ENCODE measurements at places on chromosomes 4 and X.

- DNase-seq = no peak
Measured at GRCh38 chr4:110137829-110138228, 60.6 kb downstream of the ELOVL6 start.

DNA sequence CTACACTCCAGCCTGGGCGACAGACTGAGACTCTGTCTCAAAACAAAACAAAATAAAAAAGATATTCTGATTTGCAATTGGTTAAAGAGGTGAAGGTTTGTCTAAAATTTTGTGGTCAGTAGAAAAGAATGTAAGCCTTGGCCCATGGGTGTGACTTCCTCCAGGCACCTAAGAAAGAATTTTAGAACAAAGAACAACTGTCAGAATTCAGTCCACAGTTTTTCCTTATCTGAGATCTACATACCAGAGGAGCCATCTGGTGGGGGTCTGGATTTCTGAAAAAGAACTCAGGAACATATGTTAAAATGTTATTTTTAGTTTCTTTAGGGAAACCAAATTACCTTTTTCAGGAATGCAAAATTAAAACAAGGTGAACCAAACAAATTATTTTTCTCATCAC is 434.1 kb downstream of the ANKRD50 start:
- no peak for DNase-seq

DNA sequence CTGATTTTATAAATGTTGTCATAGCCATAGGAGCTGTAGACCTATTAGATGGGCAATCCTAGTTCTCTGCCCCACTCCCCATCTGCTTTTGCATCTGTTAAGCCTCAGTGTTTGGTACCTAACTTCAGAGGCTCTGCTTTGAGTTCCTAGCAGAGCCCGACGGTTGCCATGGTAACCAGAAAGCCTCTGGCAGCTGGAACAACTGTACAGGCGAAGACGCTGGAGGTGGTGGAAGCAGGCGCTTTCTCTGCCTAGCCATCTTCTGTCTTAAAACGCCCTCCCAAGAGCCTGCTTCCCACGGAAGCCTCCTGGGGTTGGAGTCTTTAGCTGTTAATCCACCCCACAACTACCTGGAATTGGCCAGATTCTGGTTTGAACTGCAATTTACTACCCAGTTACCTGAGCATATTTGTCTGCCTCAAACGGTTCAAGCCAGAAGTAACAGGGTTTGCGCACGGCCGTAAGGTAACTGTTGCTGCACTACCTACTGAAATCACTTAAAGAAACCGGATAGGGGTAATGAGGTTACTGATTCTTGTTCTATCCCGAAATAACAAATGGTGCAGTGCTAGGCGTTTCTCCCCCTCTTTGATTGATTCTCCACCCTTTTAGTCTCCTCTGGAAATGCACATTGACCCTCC is 1.0 kb upstream of the GABRG1 start:
- no peak for DNase-seq

DNA sequence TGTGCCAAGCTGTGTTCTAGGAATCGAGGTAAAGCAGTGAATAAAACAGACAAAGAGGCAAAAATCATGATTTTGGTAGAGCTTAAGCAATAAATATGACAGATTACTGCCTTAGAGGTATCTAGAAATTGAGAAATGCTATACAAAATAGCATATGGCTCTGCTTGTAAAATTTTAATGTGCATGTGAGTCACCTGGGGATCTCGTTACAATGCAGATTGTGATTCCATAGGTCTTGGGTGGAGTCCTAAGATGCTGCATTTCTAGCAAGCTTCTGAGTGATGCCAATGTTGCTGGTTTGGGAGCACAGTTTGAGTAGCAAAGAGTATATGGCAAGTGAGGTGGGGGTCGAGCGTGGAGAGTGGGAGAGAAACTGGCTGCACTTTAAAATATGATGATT is 697.3 kb upstream of the MAGEB2 start:
- no peak for DNase-seq

DNA sequence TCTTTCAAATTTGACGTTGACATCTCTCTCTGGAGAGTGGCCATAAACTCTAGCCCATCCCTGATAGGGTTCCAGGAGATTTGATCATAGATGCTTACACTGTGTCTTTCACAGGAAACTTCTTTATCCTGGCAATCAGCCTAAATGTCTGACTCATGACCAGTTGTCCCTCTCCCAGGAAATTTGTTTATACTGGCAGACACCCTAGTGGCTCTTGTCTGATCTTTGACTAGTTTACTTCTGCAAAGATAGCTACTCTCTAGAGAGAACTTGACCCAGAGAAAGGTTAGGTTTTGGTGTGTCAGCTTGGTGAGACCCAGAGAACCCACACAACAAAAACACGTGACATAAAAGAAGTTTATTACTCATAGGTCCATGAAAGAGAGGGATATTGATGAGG is 509.8 kb downstream of the CENPC start:
- no peak for DNase-seq

DNA sequence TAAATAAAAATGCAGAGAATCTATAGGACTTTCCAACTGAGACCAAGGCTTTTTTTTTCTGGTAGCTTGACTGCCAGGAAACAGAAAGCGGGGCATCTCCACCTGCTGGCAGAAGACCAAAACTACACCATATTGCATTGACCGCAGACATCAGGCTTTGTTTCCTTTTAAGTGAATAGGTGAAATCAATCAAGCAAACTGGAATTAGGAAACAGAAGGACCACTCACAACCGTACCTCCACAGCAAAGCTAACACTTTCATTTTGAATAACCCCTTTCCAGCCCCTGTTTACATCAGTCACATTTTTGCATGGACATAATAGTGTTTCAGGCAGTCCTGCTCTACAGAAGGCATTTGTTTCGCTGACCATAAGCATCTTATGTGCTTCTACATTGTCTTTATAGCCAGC is 218.2 kb downstream of the IDS start:
- DNase-seq = no peak

GRCh38 chr4:42655921-42656678 is 805 bp downstream of the ATP8A1 start:
- DNase-seq = no peak

DNA sequence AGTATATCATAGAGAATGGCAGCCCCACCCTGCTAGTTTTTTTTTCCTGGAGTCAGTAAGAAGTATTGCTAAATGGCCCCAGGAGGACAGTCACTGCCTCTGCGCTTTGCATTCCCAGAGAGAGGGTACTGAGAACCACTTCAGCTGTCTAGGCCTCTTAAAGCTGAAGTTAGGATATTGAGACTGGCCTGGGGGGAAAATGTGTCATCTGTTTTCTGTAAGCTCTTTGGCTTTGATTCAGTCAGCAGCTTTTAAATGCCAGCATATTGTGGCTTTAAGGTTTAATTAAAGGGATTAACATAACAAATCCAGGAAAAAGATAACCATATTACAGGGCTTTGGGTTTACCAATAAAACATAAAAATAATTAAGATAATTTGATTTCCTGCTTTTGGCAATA is 852.0 kb downstream of the PCDH18 start:
- DNase-seq = no peak

GRCh38 chr4:186400676-186401075 is 134.7 kb downstream of the F11 start:
- no peak for DNase-seq

DNA sequence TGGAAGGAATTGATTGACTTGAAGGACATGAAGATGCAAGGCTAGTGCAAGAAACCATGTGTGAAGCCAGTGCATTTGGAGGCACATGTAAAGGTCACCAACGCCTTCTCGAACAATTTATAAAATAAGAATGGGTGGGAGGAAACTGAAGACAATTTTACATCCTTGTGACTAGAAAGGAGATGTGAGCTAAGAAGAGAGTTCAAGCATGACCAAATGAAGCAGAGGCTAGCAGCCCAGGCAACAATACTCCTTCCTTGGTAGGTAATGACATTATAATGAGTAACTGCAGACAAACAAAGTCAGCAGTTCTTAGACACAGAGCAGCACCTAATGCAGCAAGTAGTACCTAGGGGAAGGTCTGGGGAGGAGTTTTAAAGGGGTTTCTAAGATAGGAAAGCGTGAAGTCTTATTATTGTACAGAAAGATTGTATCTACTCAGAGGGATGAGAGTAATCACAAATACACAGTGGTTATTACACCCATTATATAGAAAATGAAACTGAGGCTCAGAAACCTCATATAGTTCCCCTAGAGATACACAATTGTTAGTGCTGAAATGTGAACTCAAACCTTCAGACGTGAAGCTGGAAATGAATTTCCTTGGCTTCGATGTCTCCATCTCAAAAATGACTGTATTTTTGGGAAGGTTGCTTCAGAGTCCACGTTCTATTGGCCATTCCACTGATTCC is 56.1 kb downstream of the ATXN3L start:
- DNase-seq = no peak

- no peak for DNase-seq
Measured at GRCh38 chrX:15319075-15319474, 3.6 kb upstream of the ASB11 start.

DNA sequence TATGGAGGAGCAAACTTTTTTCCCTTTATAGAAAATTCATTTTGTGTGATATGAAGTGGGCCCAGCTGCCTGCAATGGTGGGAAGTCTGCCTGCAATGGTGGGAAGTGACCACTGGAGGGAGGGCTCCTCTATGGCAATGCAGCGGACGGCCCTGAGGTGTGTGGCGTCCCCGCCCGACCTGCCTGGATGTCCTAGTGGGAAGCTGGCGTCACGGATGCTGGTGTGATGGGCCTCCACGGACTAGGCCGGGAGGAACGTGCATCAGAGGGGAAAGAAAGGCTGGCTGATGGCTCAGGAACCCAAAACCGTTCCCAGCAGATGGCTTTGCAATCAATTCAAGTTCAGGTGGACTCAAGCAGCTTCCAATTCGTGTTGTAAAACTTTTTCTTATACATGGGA is 177.9 kb downstream of the AFAP1 start:
- no peak for DNase-seq

DNA sequence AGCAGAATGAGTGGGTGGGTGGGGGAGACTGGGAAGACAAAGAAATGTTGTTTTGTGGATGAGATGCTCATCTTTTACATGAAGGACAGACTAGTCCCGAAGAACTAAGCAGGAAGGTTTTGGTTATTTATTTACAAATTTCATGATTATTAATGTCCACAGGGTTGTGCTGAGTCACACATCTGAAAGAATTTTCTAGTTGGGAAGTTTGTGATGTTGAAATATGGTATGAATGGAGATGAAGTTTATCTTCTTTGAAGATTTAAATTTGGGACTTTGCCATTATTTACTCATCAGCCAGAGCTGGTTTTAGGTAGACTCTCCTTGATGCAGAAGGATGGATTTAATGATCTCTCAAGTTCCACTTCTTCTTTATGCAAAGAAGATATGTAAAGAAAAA is 75.5 kb downstream of the MOSPD2 start:
- DNase-seq = no peak

DNA sequence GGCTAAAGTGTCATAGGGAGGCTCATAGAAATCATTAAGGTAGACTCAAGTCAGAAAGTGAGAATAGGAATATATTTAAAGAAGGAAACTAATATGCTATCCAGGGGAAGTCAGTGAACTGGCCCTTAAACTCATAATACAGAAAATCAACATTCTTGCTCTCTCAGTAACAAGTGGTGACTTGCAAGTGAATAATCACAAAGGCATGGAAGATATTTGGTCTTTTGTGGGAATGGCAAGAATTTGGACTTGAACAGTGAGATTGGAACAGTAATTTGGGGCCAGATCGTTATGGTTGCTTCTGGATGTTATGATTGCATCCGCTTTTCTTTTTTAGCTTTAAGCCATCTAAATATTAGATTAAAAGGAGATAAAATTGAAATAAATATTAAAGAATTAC is 103.8 kb downstream of the TBC1D19 start:
- no peak for DNase-seq

DNA sequence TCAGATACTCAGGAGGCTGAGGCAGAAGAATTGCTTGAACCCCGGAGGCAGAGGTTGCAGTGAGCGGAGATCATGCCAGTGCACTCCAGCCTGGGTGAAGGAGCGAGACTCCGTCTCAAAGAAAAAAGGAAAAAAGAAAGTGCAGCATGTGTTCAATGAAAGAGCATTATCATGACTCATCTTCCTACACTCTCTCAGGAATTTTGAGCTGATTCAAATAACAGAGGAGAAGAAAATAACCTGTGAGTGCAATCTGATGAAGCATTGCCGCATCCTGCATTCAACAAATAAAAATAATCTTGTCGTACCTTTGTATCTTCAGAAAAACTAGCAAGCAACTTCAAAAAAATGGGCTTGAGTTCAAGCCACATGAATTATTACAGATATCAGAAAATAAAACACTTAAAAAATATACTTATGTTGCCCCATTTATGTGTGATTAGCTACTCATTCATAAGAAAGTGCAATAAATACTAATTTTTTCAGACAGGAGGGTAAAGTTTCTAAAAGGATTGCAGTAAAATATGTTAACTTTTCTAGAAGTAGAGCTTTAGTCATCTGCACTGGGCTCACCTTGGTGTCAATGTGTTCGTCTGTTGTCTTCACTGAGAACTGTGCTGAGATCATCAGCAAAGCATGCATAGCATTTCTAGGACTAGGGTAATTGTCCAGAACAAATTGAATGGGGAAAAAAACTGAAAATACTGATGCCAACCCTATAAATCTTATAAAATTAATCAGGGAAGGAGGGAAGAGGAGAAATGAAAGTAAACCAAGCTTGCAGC is 90.4 kb upstream of the VCX3B start:
- DNase-seq = no peak

- DNase-seq = no peak
Measured at GRCh38 chr4:30757357-30757756, 37.2 kb downstream of the PCDH7 start.

GRCh38 chr4:167290678-167291077 is 56.4 kb upstream of the SPOCK3 start:
- no peak for DNase-seq

DNA sequence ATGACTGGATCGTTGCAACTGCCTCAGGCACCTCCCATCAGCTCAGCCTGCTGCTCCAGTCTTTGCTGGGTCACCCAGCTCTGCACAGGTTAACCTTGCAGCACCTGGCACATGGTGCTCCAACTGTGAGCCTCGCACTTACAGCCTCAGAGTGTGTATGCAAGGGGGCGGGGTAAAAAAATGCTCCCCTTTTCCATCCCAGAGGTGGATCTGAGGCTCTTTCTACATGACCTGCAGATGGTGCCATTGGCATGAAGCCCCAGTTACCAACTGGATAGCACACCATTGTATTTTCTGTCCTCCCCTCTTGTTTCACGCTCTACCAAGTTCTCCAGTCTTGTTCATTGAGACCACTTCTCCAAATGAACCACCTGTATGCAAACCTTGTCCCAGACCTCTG is 46.2 kb upstream of the TRPC3 start:
- no peak for DNase-seq

DNA sequence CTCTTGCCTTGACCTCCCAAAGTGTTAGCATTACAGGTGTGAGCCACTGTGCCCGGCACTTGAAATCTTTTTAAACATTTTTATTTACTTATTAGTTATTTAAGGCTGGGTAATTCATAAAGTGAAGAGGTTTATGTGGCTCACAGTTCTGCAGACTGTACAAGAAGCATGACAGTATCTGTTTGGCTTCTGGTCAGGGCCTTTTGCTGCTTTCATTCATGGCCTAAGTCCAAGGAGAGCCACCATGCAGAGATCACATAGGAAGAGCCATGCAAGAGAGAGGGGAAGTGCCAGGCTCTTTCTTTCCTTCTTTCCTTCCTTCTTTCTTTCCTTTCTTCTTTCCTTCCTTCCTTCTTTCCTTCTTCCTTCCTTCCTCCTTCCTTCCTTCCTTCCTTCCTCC is 10.2 kb upstream of the GPKOW start:
- DNase-seq = no peak

All from stimulated activated CD8-positive, alpha-beta memory T cell treated with anti-CD3 and anti-CD28 coated beads, Interleukin-4, amount 100 ng/mL, for 1 hour (primary cell).